ENCODE measurements at places on chromosomes 7 and 10. TPM values are rescaled to one million over a fixed set of nuclear protein-coding genes. Genes with fewer than 3 reads are reported as not detected.

The PSPH gene
- 24.4 TPM for total RNA-seq

The TACR2 gene
- total RNA-seq: not detected

The COA1 gene
- total RNA-seq: 77.1 TPM

The DLX6 gene
- total RNA-seq: not detected

The MAP3K8 gene
- 22.9 TPM for total RNA-seq

The LIPM gene
- not detected for total RNA-seq

All from activated CD4-positive, alpha-beta T cell treated with anti-CD3 and anti-CD28 coated beads for 36 hours (primary cell).